ENCODE measurements at places on chromosomes 6 and 20.
A peak's percentile ranks its signal among the peaks of the same experiment; 100 is the strongest.

GRCh38 chr6:152879681-152880080 is 103.2 kb downstream of the FBXO5 start:
- DNase-seq: no peak

GRCh38 chr6:138502546-138502945 is 3.3 kb upstream of the NHSL1 start:
- DNase-seq: no peak

GRCh38 chr6:6661684-6662083 is 73.2 kb downstream of the LY86 start:
- peak; percentile 93 for DNase-seq

GRCh38 chr20:51378171-51378928 is 164.2 kb downstream of the NFATC2 start:
- DNase-seq: no peak

DNA sequence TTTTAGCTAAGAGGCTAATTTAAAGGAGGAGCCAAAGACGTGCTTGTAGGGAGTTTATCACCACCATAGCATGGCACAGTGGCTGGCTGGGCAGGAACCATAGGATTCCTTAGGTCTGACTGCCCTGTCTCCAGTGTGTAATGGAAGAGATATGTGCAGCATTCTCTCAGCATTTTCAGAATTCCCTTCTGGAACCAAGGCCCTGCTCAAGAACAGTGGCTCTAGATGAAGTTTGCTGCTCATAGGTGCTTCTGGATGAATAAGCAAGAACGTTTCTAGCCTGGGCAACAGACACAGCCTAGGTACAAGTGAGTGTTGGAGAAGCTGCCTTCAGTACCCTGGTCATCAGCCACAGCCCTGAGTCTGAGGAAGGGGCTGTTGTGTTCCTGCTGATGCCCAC is 69.1 kb downstream of the LCA5 start:
- no peak for DNase-seq

DNA sequence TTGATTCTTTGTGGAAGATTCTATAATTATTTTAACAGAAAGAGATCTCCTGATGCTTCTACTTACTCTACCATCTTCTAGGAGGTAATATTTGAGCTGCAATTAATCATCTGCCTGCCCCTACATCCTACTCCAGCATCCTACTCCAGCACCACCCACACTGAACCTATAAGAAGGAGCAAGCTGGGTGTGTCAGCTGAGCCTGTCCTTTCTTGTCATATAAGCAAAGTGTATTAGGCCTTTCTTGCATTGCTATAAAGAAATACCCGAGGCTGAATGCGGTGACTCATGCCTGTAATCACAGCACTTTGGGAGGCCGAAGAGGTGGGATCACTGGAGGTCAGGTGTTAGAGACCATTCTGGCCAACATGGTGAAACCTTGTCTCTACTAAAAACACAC is 84.2 kb upstream of the ARG1 start:
- DNase-seq: no peak

GRCh38 chr6:16205377-16206144 is 32.8 kb upstream of the GMPR start:
- DNase-seq: peak; percentile 16

GRCh38 chr6:152206072-152206818 is 398.8 kb downstream of the ESR1 start:
- DNase-seq: no peak

GRCh38 chr6:55456016-55456415 is 123.0 kb downstream of the HMGCLL1 start:
- DNase-seq: no peak

DNA sequence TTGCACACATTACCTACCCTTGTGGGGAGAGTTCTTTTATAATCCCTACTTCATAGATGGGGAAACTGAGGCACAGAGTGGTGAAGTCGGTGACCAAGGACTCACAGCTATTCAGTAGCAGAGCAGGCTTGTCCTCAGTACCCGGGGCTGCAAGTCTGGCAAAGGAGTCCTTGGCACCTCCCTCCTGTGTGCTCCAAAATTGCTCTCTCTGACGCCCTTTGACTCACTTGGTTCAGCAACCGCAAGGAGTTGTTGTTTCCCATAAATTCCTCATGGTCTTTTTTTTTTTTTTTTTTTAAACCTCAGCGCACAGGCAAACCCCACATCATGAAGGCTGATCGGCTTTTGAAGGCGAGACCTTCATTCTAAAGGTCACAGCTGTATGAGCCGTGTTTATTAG is 143.2 kb downstream of the CEBPB start:
- no peak for DNase-seq

DNA sequence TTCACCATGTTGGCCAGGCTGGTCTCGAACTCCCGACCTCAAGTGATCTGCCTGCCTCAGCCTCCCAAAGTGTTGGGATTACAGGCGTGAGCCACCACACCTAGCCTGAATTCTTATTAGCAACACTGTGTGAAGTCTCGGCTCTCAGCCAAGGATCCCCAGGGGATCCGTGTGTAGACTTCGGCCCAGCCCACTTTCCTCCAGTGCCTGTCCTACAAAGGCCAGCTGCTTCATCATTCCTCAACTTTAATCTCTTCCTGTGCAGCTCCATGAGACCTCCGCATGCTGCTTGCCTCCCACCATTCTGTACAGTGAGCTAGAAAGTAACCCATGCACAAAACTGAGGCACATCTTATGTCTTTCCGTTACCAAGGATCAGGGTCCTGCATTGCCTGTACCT is 71.8 kb downstream of the SAMD3 start:
- no peak for DNase-seq

- no peak for DNase-seq
These were observed 406.6 kb upstream of the IRAK1BP1 start for GRCh38 chr6:78460711-78461110.

DNA sequence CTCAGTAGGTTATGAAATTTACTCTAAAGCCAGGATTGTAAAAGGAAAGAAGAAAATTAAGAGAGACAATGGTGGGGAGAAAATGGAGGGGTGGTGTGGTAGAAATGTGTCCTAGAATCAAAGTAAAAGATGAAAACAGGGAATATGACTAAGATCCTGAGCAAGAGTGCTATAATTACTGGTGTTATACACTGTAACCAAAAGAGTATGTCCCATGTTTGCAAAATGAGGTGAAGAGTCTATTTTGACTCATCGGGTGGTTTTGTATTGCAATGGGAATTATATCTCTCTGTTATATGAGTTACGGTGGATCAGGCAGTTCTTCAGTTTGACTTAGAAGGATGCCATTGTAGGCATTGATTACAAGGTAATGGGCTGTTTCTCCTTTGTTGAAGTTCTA is 8.5 kb downstream of the L3MBTL3 start:
- no peak for DNase-seq

DNA sequence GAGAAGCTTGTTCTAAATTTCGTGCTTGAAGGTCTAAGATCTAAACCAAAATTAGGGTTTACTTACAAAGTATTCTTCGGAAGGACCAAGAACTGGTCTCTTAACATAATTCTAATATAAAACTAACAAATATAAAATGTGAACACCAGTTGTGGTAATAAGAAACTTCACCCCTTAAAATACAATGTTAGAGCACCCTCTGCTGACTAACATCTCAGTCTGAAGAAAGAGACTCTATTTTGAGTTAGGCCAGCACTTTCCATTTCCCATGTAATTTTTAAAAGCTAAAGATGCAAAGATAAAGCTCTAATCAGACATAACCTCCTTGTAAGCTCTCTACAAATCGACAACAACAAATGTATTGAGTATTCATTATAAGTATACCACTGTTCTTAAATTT is 24.6 kb downstream of the ATG5 start:
- DNase-seq: no peak

GRCh38 chr20:44649126-44649525 is 2.4 kb downstream of the ADA start:
- no peak for DNase-seq

Measured in NCI-H2029 (cell line).